Activated CD8-positive, alpha-beta T cell treated with anti-CD3 and anti-CD28 coated beads, Interleukin-2, amount 10 ng/mL, durations not matched to agents 7 days and 5 days (primary cell): ENCODE measurements at places on chromosomes 1 and 21. TPM values are rescaled to one million over a fixed set of nuclear protein-coding genes. Genes with fewer than 3 reads are reported as not detected.
A peak's percentile ranks its signal among the peaks of the same experiment; 100 is the strongest.

The SIK1 gene
- total RNA-seq, result 31.5 TPM

The SH2D1B gene
- total RNA-seq, result not detected

The GNG12 gene
- total RNA-seq, result not detected

The LCE1F gene
- total RNA-seq, result not detected

The ST6GALNAC5 gene
- not detected for total RNA-seq

The OPRD1 gene
- not detected for total RNA-seq

The NDUFS2 gene
- 76.8 TPM for total RNA-seq

The TMPRSS3 gene
- total RNA-seq, result 9.9 TPM

GRCh38 chr1:247548769-247549182 is at the start of gene GCSAML:
TSS of gene GCSAML (plus strand) at chr1:247549134. CDS start at chr1:247549192, 58 bp downstream.
- no peak within 1 kb of the TSS for H3K4me3 ChIP-seq
- H3K27ac ChIP-seq, result no peak within 1 kb of the TSS
- H3K4me1 ChIP-seq, result peaks cover 12% of the 10 kb centered on the region

- no peak overlapping the region for H3K27ac ChIP-seq
- H3K4me3 ChIP-seq, result no peak overlapping the region
- H3K36me3 ChIP-seq, result no peaks in the 10 kb centered on the region
- peaks cover 15% of the 10 kb centered on the region for H3K4me1 ChIP-seq
Measured at GRCh38 chr1:40309374-40310128, 7.5 kb downstream of the COL9A2 start.

- no peaks in the 10 kb centered on the region for H3K27me3 ChIP-seq
- no peak overlapping the region for H3K27ac ChIP-seq
- H3K4me1 ChIP-seq, result no peaks in the 10 kb centered on the region
- no peaks in the 10 kb centered on the region for H3K36me3 ChIP-seq
Measured at GRCh38 chr1:75165264-75165663, 31.1 kb downstream of the LHX8 start.

- peaks cover 2% of the 10 kb centered on the region for H3K36me3 ChIP-seq
- DNase-seq, result no peak
- H3K4me1 ChIP-seq, result peaks cover 84% of the 10 kb centered on the region
- H3K4me3 ChIP-seq, result no peak overlapping the region
- peak overlapping the region; percentile 25 for H3K27ac ChIP-seq
- H3K27me3 ChIP-seq, result no peaks in the 10 kb centered on the region
Measured at GRCh38 chr1:230105754-230106625, 39.0 kb downstream of the GALNT2 start.

DNA sequence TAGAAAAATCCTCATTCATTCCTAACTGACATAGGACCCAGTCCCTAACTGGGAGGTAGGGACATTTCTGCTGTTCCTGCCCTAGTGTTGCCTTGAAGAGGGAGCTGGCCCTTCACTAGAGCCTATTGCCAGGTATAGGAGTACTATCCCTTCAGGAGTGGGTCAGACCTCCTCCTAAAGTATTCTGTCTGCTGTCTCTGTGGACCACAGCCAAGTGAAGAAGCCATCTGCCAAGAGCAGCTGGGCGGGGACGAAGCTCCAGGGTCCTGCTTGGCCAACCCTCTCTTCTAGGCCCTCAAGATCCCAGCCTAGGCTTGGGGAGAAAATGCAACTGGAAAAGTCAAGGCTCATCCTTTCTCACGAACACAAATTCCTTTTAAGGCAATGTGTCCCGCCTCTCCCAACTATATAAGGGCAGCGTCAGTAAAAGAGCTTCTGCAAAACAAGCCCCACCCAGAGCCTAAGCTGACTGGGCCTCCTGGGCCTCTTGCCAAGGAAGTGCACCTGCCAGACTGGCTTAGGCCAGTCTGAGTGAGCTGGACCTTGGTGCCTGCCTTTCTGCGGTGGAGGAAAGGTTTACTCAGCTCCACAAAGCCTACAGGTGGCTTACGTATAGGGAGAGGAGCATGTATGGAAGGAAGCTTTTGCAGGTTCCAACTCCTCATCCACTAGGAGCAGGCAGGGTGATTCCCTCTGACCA is 638 bp upstream of the TUFT1 start:
- peaks cover 22% of the 10 kb centered on the region for H3K4me1 ChIP-seq
- peak; percentile 37 for DNase-seq
- H3K36me3 ChIP-seq, result no peaks in the 10 kb centered on the region
- peak overlapping the region; percentile 87 for H3K4me3 ChIP-seq

DNA sequence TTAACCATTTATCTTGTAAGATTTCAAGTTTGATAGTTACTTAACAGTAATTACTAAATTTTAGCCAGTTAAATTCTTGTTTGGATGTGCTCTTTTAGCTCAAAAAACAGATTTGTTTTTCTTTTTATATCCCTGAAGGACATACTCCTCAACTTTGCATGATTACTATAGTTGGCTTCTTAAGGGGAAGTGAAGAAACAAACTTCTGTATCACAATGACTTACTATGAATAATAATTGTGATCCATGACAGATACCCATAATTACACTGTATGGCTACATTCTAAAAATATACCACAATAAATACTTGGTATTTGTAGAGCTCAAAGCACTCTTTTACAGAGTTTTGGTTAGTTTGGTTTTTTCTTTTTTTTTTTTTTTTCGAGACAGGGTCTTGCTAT is 55.8 kb downstream of the IARS2 start:
- no peaks in the 10 kb centered on the region for H3K27me3 ChIP-seq
- no peak overlapping the region for H3K27ac ChIP-seq
- H3K4me3 ChIP-seq, result no peak overlapping the region
- H3K4me1 ChIP-seq, result no peaks in the 10 kb centered on the region
- peaks cover 42% of the 10 kb centered on the region for H3K36me3 ChIP-seq

DNA sequence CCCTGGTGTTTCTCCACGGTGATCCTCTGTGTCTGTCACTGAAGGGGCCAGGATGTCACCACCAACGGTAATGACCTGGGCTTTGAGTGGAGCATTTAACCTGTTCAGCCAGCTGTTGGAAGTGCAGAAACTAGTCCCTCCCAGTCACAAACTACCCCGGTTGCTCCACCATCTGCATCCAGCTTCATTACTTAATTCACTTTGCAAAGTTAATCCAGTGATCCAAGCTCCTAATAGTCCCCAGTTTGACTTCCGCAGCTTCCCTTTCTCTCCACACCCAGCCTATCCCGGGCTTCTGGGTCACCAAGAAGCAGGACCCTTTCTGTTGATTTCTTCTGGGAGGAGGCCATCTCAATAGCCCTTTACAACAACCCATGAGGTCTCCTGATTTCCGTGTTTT is 63.5 kb downstream of the MDM4 start:
- peaks cover 7% of the 10 kb centered on the region for H3K36me3 ChIP-seq
- no peak for DNase-seq
- H3K4me1 ChIP-seq, result peaks cover 33% of the 10 kb centered on the region
- H3K27me3 ChIP-seq, result no peaks in the 10 kb centered on the region
- peak overlapping the region; percentile 80 for H3K27ac ChIP-seq

GRCh38 chr1:236176337-236177336 is 34.3 kb downstream of the GPR137B start:
- no peak for DNase-seq
- no peak overlapping the region for H3K27ac ChIP-seq
- H3K27me3 ChIP-seq, result no peaks in the 10 kb centered on the region
- H3K4me3 ChIP-seq, result no peak overlapping the region

- H3K27ac ChIP-seq, result no peak overlapping the region
- no peak overlapping the region for H3K4me3 ChIP-seq
- H3K4me1 ChIP-seq, result no peaks in the 10 kb centered on the region
Measured at GRCh38 chr1:3231826-3232225, 162.8 kb downstream of the PRDM16 start.

DNA sequence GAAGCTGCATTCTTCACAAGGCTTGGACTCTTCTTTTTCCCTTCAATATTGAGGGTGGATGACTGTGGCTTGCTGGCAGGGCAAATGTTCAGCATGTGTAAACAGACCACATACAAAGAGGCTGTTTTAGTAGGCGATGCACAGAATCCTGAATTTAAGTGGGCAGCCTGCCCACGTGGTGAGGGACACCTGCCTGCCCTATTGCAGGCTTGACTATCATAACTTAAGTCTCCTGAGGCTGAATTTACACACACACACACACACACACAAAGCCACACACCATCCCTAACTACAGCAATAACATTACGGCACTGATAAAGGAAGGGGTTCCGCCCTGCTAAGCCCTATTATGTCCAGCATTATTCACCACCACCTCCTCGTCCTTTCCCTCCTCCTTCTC is 15.9 kb downstream of the SYT2 start:
- H3K4me3 ChIP-seq, result no peak overlapping the region
- H3K4me1 ChIP-seq, result peaks cover 8% of the 10 kb centered on the region
- peaks cover 33% of the 10 kb centered on the region for H3K27me3 ChIP-seq
- no peak for DNase-seq
- no peaks in the 10 kb centered on the region for H3K36me3 ChIP-seq
- H3K27ac ChIP-seq, result no peak overlapping the region

- peaks cover 15% of the 10 kb centered on the region for H3K4me1 ChIP-seq
- H3K4me3 ChIP-seq, result peak overlapping the region; percentile 98
Measured at GRCh38 chr1:151072224-151072623, 1.7 kb downstream of the GABPB2 start.

- no peak overlapping the region for H3K4me3 ChIP-seq
- DNase-seq, result no peak
- no peaks in the 10 kb centered on the region for H3K27me3 ChIP-seq
- no peaks in the 10 kb centered on the region for H3K4me1 ChIP-seq
- no peak overlapping the region for H3K27ac ChIP-seq
Measured at GRCh38 chr1:25217015-25217414, 15.3 kb downstream of the SYF2 start.

- H3K27ac ChIP-seq, result no peak overlapping the region
- no peaks in the 10 kb centered on the region for H3K27me3 ChIP-seq
- no peaks in the 10 kb centered on the region for H3K36me3 ChIP-seq
- no peaks in the 10 kb centered on the region for H3K4me1 ChIP-seq
- no peak for DNase-seq
Measured at GRCh38 chr1:106798991-106799390, 257.5 kb upstream of the PRMT6 start.

GRCh38 chr1:156226782-156227181 is 14.0 kb downstream of the PMF1 start:
- H3K27ac ChIP-seq, result peak overlapping the region; percentile 90
- H3K4me1 ChIP-seq, result peaks cover 44% of the 10 kb centered on the region
- DNase-seq, result no peak

- no peak for DNase-seq
- peak overlapping the region; percentile 66 for H3K4me3 ChIP-seq
- H3K4me1 ChIP-seq, result peaks cover 36% of the 10 kb centered on the region
Measured at GRCh38 chr1:228455715-228456114, 31.5 kb upstream of the RNF187 start.

- H3K4me3 ChIP-seq, result no peak overlapping the region
- H3K27me3 ChIP-seq, result no peaks in the 10 kb centered on the region
- DNase-seq, result no peak
- no peaks in the 10 kb centered on the region for H3K36me3 ChIP-seq
- H3K4me1 ChIP-seq, result no peaks in the 10 kb centered on the region
Measured at GRCh38 chr1:71882637-71883036, 399.7 kb downstream of the NEGR1 start.

DNA sequence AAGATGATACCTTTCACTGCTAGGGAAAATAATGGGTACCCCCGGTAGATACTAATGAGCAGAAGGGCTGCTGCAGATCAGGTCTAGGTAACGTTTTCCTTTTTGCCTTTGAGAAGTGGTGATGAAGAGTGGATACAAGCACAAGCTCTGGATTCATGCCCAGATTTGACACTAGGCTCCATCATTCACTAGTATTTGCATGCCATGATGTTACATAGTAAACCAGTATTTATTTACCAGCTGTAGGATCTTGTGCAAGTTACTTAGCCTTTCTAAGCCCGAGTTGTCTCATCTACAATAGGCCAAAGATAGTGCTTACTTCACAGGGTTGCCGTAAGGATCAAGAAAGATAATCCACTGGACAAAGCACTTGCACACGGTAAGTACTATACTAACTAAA is 14.2 kb downstream of the PTPN14 start:
- H3K4me1 ChIP-seq, result no peaks in the 10 kb centered on the region
- H3K4me3 ChIP-seq, result no peak overlapping the region
- no peak overlapping the region for H3K27ac ChIP-seq
